ENCODE measurements at places on chromosomes 7 and 10.
A peak's percentile ranks its signal among the peaks of the same experiment; 100 is the strongest.

- no peak for DNase-seq
These were observed 12.7 kb downstream of the ABCA13 start for GRCh38 chr7:48183965-48184364.

DNA sequence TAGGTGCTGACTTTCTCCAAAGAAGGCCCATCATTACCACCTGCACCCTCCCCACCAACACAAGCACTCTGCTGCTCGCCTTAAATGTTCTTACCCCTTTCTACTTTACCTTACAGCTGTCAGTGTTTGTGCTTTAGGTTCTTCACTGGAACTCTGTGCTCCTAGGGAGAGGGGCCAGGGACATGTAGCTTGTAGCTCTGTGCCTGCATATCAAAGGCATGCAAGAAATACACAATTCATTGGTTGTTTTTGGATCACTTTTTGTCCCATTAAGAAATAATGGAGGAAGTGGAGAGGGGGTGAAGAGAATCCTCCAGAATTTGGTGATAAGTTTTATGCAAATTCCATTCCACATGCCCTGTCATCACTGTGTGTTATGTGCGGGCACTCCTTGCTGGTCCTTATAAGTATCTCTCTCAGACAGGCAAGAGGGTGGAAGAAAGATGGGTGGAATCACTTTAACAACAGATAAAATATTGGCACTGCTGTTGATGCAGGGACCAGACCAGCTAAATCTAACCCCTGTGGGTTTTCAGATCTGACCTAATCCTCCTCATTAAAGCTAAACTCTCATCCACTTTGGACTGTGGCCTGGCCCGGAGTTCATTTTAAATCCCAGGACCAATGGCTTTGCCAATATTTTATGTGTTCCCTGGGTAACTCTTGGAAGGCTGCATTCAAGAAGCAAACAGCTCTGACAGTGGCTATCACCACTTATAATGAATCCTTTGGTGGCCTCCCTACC lies 375.8 kb upstream of the NFE2L3 start:
- DNase-seq = no peak

GRCh38 chr7:104272767-104273384 lies 55.5 kb upstream of the LHFPL3 start:
- peak; percentile 13 for DNase-seq

GRCh38 chr7:114819616-114820362 lies 102.1 kb upstream of the MDFIC start:
- DNase-seq = peak; percentile 99

DNA sequence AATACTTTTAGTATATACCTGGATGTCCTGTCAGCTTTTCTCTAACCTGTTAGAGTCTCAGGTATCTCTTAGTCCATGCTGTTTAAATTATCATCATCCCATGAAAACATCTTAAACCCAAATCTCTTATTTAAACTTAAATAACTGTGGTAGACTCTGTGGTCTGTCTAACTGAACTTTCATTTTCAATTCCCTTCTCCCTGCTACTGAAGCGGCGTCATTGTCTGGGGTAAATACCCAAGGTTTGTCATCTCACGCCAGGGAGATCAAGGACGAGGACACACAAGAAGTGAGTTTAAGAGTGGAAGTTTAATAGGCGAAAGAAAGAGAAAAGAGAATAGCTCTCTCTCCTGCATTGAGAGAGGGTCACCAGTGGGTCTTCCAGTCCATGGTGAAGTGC lies 804.4 kb upstream of the CELF2 start:
- DNase-seq = no peak

- DNase-seq = no peak
These were observed 138.7 kb downstream of the CHRM2 start for GRCh38 chr7:137007001-137007694.

DNA sequence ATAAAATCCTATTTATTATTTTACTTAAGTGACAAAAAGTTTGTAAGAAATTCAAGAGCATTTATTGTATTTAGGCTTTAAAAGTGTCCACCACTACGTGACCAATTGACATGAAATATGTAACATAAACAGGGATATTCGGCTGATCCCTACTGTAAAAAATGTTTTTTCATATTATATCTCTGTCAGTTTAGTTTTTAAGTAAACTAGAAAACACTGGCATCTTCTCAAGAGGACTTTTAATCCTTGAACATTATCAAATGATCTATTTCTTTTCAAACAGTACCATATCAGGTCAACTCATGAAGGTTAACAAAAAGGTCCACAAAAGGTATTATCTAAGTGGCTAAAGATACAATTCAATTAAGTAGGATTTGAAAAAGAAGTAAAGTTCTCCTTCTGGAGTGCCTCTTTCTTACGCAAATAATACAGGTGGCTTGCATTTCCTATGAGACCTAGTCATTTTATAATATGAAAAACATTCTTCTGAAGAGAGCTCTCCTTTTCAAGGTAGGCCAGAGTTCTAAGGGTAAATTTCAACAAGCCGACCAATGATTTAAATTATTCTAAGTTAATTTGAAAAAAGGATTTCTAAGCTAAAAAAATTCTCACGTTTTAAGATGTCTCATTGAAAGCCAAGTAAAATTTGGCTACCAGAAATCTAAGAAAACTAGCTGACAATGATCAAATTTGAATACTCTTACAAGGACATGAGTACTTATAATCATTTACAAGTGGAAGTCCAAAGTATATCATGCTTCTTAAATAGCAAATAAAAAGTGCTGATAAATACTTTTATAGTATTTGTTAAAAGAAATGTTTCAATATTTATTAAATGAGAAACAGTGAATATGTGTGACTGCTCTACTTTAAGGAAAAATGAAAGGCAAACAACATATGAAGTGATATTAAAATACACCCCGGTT lies 133.5 kb downstream of the NRBF2 start:
- DNase-seq = no peak

- no peak for DNase-seq
These were observed 55.2 kb downstream of the GSAP start for GRCh38 chr7:77360969-77361368.

DNA sequence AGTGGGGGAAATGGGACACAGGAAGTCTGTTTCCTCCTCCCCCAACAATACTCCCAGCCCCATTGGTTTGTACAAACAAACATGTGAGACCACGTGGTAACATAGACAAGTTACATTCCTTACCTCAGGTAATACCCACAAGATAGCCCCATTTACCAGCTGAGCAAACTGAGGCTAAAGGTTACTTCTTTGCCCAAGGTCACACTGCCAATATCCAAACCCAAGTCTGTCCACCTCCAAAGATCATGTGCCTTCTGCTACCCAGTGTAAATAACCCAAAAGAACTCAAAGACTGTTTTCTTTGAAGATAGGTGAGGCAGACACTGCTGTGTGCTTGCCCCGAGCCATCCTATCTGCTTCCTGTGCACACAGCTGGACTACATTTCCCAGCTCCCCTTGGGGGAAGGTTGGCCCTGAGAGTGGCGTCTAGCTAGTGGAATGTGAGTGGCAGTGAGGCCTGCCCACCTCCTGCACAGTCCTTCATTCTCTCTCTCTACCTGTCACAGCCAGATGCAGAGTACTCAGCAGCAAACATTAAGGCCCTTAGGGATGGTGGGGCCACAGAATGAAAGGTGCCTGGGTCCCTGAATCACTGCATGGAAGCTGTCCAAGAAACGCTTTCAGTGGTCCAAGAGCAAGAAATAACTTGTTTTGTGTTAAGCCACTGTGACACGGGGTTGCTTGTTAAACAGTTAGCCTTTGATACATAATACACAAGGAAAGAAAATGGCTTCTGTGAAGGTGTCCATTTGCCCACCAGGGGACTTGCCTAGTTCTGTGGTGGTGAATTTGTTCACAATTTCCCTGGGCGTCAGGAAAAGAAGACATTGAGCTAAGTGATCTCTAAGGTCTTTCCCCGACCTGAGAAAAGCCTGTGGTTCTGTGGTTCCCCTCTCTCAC lies 257.7 kb upstream of the NFE2L3 start:
- no peak for DNase-seq

DNA sequence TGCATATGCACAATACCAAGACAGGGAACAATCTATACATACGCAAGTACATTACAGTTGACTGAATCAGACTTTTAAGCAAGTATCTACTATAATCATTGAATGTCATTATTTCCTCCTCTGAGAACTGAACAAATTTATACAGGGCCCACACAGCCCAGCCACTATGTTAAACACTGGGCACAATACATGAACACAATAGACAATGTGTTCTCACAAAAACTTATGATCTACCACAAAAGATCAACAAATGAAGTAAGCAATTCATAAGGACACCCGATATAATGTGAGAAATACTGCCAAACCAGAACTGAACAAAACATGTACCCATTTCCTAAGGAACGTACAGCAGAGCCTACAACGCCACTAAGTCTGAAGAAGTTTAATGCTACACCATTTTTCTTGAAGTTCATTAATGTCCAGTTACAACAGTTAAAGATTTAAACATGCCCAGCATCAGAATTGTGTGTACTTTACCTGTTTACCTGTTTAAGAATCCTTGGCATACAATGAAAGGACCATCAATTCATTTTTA lies 31.5 kb downstream of the SHTN1 start:
- no peak for DNase-seq

DNA sequence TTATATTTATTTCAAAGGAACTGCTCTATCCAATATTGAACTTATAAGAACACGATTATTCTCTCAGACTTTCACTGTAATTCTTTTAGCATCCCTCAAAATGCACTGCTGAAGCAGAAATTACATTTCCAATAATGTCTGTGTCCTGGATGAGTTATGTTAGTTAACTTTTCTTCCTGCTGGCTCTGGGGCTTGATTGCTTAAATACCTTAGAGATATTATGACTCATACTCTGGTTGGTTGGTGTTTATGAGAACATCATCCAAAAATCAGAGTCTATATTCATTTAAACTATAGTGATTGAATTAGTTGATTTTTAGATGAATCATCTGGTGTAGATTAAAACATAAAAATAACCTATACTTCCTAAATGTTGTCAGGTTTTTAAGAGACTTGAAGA lies 246.3 kb upstream of the VWC2 start:
- no peak for DNase-seq

- DNase-seq = no peak
These were observed 13.6 kb downstream of the TTYH3 start for GRCh38 chr7:2645274-2645868.

DNA sequence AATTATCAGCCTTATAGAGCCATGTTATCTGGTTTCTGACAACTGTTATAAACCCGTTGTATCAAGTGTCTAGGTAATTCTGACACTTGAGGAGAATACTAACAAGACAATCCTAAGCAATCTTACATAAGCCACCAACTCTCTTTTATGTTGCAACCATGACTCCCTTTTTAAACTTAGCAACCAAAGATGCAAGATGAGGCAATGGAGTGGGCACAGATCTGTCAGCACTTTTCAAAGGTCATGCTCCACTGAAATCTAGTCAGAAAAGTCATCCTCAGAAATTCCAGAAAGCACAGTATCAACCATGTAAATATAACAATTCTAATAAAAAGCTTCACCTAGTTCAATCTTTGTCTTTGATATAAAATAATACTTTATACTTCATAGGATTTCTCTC lies 77.0 kb upstream of the SEMA3A start:
- peak; percentile 63 for DNase-seq

GRCh38 chr10:91642831-91643692 lies 10.2 kb upstream of the PPP1R3C start:
- peak; percentile 47 for DNase-seq

GRCh38 chr7:12754179-12754578 lies 66.7 kb downstream of the ARL4A start:
- DNase-seq = no peak

DNA sequence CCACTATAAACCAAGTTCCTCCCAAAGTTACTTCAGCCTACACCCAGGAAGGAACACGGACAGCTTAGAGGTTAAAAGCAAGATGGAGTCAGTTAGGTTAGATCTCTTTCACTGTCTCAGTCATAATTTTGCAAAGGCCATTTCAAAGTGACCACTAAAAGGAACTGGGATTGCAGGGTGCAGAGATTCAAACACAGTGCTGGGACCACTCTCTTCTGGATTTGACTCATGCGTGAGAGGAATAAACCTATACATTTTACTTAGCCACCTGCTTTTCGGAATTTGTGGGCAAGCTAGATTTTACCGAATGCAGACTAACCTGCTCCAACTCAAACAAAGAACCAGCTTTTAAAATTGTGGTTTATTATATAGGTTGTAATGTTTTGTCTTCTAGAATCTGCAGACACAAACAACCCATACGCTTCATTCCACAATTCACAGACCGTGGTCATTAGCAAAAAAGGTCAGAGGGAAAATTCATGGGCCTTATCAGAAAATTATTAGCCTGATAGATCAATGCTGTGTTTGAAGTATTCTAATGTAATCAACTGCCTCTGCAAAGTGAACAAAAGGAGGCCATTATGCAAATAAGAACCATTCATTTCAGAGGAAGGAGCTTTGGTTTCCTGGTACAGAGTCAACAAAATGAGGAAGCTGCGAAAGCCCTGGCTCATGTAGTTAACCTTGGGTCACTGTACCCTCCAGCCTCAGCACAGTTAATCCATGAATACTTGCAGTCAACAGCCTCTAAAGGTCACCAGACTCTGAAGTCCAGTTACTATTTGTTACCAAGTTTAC lies 342.7 kb upstream of the KLF6 start:
- DNase-seq = no peak

DNA sequence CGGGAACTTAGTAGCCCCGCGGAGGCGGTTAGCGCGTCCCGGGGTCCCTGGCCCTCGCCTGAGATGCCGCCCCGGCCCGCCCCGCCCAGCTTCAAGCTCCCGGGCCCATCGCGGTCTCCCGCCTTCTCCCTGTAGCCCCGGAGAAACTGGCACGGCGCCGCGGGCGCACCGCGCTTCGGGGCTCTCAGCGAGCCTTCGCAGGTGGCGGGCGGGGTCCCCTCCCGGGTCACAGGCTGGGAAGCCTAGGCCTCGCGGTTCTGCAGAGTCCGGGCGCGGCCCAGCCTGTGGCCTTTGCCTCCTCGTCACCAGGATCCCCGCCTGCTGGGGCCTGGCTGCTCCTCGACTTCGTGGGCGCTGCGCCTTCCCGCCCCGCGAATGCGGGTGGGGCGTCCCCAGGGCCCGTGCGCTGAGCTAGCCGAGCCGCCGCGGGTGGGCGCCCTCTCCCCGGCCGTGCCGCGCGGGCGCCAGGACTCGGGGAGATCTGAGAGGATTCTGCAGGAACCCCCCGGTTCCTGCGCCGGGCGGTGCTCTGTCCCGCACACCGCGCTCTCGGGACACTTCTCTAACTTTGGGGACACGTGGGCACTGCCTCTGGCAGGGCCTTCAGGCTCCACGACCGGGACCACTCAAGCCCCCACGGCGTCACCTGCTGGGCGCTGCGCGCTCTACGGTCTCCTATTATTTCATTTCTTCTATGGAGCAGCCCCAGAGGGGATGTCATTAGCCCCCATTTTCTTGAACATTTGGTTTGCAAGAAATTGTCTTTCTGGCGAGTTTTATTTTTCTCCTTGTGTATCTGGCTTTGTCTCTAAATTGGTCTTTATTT lies 682 bp upstream of the RGS10 start:
- no peak for DNase-seq

All from skeletal muscle cell (primary cell).